NCI-H1930 (cell line): ENCODE measurements at places on chromosomes 5 and 9.

- DNase-seq = no peak
Measured at GRCh38 chr5:98428806-98429205, 344.7 kb upstream of the RGMB start.

GRCh38 chr9:75699017-75699416 is 191.5 kb upstream of the PCSK5 start:
- DNase-seq = no peak

DNA sequence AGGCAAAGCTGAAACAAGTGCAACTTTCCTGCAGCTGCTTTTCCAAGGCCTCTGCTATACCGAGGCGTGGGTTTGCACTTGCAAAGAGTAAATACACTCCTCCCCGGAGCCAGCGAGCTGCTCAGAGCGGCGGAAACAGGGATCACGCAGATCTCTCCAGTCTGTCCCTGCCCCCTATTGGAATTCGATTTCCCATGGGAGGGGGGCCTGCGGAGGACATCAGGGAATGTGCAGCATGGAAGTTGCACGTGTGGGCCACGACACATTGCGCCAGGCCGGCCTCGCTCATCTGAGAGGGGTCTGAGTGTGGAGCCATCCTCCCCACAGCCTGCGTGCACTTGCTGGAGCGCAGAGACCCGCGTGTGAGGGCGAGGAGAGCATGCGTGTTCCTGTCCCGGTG is 104.3 kb upstream of the PHYKPL start:
- no peak for DNase-seq

DNA sequence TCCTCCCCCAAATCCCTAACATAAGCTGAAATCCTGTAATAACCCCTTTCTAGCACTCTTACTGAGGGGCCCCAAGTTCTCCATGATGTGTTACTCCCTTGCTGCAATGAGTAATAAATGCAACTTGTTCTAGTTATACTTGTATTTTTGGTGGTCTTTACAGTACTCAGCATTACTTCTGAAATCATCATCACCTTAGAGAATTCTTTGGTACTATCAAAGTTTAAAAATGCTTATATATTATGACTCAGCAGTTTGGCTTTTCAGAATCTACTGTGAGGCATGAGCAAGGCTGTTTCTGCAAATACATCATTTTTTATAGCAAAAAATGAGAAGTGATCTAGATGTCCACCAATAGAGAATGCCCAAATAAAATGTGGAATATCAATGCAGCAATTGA is 20.7 kb upstream of the ROPN1L start:
- no peak for DNase-seq

DNA sequence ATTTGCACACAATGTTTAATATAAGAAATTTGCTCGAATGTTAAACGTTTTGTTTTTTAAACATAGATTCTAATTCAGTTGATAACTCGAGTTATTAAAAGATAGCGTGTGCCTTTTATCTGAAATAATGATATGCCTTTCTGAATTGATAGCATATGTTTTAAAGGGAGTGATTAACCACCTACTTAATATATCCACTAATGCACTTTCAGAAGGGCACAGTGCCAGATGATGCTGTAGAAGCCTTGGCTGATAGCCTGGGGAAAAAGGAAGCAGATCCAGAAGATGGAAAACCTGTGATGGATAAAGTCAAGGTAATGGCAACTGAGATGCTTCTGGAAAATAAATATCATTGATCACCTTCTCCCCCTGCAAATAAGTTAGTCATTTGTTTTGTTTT is 53.9 kb downstream of the ERAP1 start:
- DNase-seq = no peak

- DNase-seq = no peak
Measured at GRCh38 chr5:110086658-110087388, 397.1 kb downstream of the MAN2A1 start.

DNA sequence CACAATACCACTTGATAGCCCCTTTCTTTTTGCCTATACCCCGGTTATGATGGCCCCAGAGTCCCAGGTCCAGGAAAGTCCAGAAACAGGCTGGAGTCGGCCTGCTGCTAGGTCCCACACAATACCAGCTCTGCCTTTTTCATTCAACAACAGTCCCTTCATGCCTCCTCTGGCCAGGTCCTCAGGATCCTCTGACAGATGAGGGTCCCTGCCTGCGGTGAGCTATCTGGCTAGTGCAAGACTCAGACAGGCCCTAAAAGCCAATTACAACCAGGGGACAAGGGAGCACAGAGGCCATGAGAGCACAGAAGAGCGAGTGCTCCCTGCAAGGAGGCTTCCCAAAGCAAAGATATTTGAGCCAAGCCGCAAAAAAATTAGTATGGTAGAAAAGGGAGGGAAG is 84.8 kb upstream of the ZBTB43 start:
- DNase-seq = no peak

GRCh38 chr5:157993201-157993600 is 134.3 kb upstream of the CLINT1 start:
- DNase-seq = no peak

- DNase-seq = no peak
Measured at GRCh38 chr5:150710165-150710564, 9.3 kb upstream of the RBM22 start.
